LNCaP clone FGC (cell line): ENCODE measurements at places on chromosomes 5 and 9.
A peak's percentile ranks its signal among the peaks of the same experiment; 100 is the strongest.

- no peak for DNase-seq
Measured at GRCh38 chr5:143886096-143886495, 74.1 kb downstream of the HMHB1 start.

DNA sequence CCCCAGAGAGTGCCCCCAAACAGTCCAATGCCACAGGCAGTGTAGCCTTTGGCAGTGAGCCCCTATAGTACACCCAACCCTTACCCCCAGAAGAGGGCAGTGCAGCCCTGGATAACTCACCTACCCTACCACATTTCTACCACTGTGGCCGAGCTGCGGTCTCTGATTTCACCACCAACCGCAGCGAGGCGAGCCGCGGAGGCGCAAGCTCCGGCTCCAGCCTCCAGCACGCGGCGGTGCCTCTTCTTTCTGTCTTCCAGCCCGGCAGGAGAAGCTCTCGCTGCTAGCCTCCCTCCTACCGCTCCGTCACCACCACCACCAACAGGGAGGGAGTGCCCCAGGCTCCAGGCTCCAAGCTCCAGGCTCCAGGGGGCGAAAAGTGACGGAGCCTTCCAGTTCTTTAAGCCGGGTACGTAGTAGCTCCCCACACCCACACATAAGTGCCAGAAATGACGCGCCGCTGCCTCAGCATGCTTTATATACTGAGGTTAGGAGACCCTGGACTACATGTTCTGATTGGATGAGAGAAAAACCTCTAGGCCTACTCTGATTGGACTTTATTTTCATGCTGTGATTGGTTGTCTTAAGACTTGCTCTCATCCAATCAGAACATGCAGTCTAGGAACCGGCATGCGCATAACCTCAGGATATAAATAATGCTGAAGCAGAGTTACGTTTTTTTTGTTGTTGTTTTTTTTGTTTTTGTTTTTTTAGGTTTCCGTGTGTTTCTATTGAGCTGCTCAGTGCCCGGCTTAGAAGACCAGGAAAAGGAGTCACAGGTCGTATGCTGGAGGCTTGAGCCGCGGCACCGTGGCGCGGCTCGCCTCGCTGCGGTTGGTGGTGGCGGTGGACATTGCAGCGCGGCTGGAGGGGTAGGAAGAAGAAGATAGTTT is at the start of gene PCAT7:
PCAT7 (plus strand) TSS at position 645 of the 893 bp plus-strand sequence.
- DNase-seq = peak; percentile 74

GRCh38 chr5:144638787-144639186 is 468.1 kb downstream of the KCTD16 start:
- no peak for DNase-seq

DNA sequence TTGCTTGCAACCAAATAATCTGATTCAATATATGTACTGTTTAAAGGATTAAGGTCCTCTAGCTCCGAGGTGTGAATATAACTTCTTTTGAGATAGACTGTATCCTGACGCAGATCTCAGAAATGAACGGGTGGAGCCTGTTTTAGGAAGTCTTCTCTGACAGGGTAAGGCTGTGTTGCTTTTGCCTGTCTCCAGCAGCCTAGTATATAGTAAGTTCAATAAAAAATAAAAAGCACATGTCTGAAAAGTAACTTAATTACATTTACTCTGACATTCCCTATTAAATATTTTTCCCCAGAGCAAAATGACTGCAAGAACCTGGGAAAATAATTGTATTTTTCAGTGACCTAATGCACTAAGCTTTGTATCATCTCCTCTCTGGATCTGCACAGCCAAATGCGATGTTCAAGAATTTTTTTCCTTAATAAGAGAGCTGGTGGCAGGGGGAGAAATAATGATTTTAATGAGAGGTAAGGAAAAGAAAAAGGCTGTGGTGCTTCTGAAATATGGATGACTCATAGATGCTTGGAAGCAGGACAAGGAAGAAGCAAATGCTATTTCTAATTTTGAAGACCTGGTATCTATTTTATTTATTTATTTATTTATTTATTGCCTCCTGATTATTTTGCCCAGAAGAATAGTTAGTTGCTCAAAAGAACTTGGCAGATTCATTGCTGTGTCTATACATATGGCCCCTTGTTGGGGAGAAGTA is 7.3 kb downstream of the PPP3R2 start:
- no peak for DNase-seq

- DNase-seq = no peak
Measured at GRCh38 chr5:56155992-56156584, 77.0 kb downstream of the ANKRD55 start.

DNA sequence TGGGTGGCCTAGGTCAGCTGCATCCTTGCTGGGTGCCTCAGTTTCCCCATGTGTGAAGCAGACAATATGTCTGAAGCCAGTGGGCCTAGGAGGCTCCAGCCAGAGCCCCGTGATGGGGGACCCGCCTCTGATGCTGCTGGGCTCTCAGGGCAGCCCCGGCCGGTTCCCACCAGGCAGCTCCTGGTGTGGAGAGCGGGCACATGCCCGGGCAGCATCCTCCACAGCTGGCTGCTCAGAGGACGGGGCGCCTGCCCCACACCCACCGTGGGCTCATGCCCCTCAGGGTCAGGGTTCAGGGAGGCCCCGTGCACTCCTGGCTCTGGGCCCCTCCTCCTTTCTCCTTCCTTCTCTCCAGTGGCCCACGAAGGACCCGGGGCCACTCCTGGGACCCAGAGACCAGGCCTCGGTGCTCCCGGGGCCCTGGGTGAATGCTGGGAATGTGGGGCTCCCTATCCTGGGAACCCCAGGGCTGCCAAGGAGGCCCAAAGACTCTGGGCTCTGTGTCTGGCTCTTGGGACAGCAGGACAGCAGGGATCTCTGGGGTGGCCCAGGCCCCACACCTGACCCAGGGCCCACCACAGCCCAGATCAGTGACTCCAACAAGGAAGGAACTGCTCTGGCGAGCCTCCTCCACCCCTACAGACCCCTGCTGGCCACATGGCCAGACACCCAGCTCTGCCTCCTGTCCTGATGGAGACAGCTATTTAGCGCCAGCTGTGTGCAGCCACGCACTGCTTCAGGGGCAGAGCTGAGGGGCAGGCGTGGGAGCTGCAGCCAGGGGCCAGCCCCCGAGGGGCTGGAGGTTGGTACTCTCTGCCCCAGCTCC is 39.5 kb upstream of the EGFL7 start:
- DNase-seq = no peak

DNA sequence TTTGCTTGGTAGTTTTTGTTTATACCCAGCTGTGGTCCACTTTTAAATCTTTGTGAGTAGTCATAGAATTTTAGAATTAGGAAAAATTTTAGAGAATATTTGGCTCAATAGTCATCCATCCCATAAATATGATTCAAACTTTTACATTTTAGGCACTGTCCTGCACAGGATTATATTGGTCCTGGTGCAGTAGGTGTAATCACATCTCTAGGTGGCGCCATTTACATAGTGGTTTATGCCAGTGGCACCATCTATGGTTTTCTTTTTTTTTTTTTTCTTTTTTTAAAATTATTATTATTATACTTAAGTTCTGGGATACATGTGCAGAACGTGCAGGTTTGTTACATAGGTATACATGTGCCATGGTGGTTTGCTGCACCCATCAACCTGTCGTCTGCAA is 260.7 kb upstream of the KCNN2 start:
- peak; percentile 30 for DNase-seq

DNA sequence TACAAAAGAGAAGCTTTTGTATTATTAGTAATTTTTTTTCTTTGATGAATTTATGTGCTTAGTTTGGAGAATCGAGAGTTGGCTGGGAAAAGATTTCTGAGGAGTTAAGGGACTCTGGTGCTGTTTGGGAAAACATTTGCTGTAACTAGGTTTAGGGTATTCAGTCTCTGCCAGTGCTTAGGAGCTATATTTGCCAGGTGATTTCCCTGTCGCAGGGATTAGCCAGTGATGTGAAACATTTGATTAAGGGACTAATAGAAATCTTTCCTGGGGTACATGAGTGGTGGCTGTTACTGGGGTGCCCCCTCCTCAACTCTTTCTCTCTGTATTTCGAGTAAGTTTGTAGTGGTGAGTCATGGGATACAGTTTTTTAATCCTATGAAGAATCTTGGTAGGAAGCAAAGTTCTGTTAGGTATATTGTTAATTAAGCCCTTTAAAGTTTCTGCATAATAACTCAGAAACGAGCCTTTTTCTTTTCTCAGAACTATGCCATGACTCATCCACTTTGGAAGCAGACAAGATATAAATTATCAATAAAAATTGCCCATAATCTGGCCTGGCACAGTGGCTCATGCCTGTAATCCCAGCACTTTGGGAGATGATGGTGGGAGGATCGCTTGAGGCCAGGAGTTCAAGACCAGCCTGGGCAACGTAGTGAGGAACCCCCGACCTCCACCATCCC is 18.6 kb downstream of the RGMB start:
- no peak for DNase-seq

DNA sequence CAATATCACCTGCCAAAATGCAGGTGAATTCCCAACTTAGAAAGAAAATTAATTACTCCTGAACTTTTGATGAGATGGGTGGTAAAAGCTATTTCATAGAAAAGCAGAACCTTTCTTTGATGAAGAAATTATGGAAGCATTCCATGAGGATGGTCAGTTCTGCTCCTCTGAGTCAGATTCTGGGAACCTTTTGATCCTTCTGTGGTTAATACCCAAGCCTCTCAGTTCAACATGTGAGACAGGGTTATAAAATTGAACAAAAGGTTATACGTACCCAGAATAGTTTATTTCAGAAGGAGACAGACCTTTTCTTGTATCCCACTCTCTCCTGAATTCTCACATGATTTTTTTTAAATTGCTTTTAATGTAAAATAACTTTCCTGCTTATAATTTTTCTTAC is 767.6 kb upstream of the ADAMTS16 start:
- no peak for DNase-seq

DNA sequence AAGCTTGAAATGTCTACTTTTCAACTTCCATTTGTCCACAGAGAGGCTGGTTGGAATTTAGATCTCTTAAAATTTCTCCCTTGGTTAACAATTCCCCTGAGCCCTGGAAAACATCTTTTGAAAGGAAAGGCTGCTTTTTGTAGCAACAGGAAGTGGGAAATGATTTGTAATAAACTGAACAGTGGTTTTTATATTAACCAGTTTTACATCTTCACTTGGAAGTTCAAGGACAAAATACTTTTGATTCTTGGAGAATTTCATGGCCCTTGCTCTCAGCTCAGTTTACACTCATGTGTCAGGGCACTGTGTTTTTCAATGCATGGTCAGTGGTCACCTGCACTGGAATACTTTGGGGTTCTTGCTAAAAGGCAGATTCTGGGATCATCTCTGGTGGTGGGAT is 9.9 kb downstream of the MLANA start:
- no peak for DNase-seq

DNA sequence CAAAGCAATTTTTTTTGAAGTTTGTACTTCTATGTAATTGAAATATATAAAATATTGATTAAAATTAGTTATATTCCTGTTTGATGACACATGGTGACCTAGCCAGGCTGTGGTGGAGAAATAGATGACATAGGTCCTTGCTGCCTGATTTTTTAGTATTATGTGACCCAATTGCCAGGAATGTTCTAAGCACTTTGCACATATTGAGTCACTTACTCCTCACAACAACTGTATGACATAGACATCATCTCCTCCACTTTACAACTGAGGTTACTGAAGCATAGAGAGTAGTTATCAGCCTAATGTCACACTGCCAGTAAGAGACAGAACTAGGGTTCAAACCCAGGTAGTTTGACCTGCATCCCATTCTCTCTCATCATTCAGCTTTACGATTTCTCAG is 26.2 kb upstream of the SNX18 start:
- no peak for DNase-seq

DNA sequence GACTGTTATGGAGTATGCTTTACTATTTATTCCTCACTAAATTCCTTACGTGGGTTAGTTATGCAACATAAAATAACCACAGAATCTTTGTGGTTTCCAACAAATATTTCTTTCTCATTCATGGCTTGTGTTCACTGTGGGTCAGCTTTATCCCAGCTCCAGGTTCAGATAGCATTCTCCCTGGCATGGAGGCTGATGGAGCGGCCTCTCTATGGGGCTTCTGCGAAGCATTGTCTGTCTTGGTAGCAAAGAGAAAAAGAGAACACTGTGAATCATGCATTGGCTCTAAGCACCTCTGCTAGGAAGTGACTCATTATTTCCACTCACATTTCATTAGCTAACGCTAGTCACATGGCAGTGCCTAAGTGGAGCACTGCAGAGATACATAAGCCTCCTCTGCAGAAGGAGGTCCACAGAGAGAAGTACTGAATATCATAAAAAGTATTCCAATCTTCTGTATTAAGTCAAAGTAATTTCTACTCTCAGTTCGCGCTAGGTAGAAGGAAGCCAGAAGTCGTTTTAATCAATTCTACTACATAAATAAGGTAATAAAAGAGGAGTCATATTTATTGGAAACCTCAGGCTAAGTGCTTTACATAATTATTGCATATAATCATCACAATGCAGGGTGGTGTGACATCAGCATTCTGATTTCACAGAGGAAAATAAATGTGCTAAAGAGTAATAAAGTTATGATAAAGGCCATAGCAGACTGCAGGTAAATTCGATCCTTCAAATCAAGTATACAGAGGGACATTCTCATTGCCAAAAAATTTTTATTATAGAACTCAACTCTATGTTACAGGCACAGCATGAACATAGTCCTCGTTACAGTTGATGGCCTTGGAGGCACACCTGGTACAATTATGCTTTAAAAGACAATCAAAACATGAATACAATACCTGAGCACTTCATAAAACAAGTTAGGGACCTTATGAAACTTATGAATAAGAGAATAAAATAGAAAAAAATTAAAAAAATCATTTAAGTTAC is 531.1 kb downstream of the CETN3 start:
- DNase-seq = no peak

GRCh38 chr5:149771216-149771980 is 41.3 kb downstream of the PPARGC1B start:
- DNase-seq = peak; percentile 26

GRCh38 chr5:137622850-137623249 is 113.0 kb downstream of the KLHL3 start:
- DNase-seq = peak; percentile 23

- DNase-seq = no peak
Measured at GRCh38 chr5:72465601-72466563, 41.3 kb downstream of the ZNF366 start.

- DNase-seq = no peak
Measured at GRCh38 chr5:136195971-136196820, 3.2 kb upstream of the SMIM32 start.

DNA sequence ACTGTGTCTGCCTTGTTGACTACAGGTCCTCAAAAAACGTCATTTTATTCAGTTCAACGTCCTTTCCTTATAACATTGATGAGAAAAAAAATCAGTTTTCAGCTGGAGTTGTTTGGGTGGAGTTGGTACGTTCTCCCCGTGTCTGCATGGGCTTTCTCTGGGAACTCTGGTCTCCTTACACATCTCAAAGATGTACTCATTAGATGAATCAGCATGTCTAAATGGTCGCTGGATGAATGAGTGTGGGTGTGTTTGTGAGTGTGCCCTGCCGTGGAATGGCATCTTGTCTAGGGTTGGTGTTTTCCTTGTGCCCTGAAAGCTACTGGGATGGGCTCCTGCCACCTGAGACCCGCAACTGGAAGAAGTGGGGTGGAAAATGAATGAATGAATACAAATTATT is 30.1 kb downstream of the EGR1 start:
- DNase-seq = no peak

GRCh38 chr5:169893571-169893970 is 86.7 kb downstream of the INSYN2B start:
- no peak for DNase-seq
